ENCODE measurements at places on chromosomes 3 and 15.

- DNase-seq = no peak
Measured at GRCh38 chr15:87154761-87155160, 1075.1 kb downstream of the AGBL1 start.

GRCh38 chr3:16412192-16412800, 101.2 kb downstream of the RFTN1 start:
- no peak for DNase-seq

DNA sequence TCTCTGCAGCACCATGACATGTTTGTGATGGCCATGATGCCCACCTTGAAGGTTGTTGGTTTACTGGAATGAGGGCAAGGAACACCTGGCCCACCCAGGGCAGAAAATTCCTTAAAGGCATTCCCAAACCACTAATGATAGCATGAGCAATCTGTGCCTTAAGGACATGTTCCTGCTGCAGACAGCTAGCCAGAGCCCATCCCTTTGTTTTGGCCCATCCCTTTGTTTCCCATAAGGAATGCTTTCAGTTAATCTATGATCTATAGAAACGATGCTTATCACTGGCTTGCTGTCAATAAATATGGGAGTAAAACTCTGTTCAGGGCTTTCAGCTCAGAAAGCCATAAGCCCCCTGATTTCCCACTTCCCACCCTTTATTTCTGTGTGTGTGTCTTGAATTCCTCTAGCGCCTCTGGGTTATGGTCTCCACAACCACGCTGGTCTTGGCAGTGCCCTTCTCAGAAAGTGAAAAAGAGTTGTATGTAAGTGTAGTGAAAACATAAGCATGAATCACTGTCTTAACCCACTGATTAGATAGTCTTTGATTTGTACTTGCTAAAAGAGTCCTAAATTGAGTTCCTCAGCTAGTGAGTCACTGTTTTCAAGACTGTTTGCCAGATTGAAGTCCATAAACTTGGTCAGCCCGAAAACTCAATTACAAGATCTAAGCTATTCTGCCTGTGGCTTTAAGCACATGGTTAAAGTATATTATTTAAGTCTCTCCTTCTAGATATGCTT, 19.0 kb upstream of the CCR2 start:
- DNase-seq = no peak

DNA sequence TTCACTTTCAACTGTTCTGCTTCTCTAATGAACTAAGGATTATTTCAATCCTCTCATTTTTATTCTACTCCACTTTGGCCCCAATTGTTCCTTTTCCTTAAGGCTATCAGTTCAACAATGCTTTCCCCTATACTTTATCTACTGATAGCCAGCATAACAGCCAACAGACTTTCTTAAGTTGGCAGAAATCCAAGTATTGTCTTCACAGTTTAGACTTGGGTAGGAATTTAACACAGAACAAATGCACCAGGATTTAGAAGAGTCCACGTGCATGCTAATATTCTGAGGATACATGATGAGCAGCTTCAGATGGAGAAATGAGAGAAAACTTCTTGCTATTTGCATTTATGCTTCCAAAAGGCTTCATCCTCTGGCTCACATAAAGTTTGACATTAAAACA, 54.8 kb downstream of the FBN1 start:
- no peak for DNase-seq

DNA sequence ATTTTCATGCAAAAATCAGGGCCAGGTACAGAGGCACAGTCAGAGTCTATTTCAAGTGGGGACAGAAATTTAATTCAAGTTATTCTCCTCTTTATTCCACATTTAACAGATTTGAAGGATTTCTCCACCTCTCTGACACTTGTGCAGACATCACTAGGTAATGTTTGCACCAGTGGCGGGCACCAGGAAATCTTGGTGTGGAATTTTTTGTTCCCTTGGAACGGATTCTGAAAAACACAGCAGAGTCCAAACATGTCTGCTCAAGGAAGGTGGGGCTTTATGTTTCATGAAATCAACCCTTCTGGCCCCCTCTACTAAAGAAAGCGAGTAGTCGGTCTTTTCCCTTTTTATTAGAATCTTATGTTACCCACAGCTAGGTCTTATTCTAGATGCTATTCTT, 271.2 kb upstream of the MDFIC2 start:
- DNase-seq = no peak

GRCh38 chr3:125402639-125403038, 27.5 kb upstream of the ZNF148 start:
- no peak for DNase-seq

- DNase-seq = no peak
Measured at GRCh38 chr15:77104155-77104554, 33.2 kb upstream of the TSPAN3 start.

DNA sequence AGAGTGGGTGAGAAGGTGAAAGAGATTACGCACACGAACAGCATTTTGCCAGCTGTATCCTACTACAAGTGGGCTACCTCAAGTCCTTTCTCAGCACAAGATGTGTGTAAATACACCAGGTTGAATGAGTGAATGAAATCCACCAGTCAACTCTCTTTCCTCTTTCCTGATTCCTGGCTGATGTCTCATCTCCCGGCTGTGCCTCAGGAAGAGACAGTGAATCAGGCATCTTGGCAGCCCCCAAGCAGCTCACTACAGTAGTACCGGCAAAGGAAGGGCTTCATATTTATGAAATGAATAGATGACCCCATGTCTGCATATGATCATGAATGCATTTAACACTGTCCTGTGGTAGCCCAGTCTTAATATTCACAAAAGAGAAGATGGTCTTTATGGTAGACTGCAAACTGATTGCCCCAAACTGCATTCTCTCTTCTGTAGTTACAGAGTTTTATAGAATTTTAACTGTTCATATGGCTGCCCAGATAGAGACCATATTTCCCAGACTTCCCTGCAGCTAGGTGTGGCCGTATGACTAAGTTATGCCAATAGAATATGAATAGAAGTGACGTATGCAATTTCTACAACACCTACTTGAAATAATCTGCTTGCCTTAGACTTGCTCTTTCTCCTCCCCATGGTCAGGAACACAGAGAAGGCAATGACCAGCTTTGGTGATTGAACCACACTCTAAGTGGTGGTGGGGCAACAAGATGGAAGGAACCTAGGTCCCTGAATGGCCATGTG, 22.7 kb downstream of the MGLL start:
- no peak for DNase-seq

DNA sequence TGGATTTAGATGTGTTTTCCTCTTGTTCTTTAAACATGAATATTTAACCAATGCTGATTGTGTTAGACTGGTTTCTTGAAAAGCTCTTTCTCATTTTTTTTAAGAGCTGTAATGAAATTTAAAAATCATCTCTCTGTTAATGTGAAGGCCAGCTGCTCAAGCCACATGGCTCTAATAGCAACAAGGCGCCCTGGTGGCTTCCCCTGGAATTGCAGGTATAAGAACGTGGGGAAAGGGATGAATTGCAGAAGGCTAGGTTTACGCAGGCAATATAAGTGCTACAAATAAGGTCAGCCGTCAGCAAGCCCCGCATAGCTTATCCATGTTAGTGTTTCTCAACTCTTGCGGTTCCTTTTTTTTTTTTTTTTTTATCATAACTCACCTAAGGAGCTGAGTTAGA, 108.5 kb downstream of the SAMMSON start:
- no peak for DNase-seq

DNA sequence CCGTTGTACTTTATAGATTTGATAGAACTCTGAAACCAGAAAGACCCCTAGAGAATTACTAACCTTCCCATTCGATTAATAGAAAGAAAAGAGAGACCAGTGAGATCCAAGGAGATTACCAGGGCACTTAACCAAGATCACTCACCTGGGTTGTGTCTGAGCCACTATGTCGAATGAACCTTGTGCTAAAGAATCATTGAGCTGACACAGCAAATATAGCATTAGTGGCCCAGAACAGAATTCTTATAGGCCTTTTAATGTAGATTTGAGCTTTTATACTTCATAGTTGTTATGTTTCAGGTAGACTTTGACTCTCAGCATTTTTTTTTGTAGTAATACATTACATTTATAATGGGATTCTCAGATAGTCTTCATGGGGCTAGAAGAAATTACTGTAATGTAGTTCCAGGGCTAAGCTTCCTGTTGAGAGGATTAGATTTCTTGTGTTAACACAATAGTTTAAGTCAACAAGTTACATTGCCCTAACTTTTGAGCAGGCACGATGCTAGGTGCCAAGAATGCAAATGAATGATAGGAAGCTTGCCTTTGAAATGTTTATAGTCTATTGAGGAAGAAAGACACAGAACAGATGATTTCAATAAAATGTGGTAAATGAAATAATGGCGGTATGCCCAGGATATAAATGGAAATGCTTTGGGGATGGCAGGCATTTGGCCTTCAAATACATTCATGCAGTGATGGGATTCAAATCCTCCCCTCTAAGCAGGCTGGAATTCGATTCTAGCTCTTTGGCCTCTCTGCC, 24.4 kb upstream of the ABHD10 start:
- DNase-seq = no peak

DNA sequence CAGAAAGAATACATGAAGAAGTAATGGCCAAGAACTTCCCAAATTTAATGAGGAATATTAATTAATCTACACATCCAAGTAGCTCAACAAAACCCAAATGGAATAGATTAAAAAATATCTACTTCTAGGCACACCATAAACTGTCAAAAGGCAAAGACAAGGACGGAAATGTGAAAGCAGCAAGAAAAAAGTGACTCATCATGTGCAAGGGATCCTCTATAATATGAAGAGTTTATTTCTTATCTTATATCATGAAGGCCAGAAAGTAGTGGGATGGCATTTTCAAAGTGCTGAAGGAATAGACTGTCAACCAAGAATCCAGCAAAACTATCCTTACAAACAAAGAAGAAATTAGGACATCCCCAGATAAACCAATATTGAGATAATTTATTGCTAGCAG, 73.9 kb upstream of the PRICKLE2 start:
- no peak for DNase-seq

DNA sequence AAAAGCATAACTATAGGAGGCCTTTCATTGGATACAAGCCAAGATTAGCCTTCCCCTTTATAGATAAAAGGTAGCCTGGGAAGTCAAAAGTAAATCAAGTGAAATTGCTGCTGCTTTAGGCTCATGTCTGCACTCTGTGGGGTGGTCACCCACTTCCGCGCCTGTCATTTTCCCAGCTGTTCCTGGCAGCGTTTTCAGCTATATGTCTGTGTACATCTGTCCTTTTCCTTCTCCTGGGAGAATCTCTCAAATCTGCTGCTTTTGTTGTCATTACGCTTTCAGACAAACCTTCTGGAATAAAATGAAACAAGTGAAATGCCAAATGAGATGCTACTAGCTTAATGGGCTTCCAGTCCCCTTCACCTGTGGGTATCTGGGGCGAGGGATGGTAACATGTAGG, 211.8 kb downstream of the MCTP2 start:
- DNase-seq = no peak

GRCh38 chr3:40128166-40128565, 181.3 kb upstream of the EIF1B start:
- no peak for DNase-seq
